ENCODE measurements at places on chromosomes 12 and 14.

DNA sequence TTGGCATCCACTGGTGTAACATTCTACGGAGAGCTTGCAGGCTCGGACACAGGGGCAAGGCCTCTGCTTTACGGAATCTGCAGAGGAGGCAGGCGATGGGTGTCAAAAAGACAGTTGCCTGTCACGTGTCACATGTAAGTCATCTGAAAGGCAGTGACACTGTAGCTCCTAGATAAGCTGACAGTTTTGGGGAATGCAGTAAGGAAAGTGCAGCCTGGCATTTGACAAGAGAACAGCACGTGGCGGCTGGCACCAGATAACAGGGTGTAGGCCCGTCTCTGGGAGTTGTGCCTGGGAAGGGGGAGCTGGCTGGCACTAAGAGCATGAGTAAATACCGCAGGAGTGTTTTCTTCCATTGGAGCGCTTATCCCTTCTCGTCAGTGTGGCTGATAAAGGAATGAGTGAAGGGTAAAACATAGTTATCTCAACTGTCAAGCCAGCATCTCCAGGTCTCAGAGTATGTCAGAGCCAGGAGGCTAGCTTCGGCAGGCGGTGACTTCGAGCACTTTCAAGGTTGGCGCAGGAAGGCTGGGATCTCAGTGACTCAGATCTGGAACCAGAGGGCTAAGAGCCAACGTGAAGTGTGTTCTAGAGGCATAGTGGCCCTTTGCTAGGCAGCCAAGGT, 26.1 kb downstream of the ADCK1 start:
- no peak for DNase-seq

GRCh38 chr12:88036353-88036965, 7.3 kb upstream of the C12orf50 start:
- no peak for DNase-seq

GRCh38 chr12:93059925-93060665, 131.0 kb upstream of the EEA1 start:
- no peak for DNase-seq

- DNase-seq = no peak
Observed at GRCh38 chr14:85549697-85550096, 19.8 kb downstream of the FLRT2 start.

DNA sequence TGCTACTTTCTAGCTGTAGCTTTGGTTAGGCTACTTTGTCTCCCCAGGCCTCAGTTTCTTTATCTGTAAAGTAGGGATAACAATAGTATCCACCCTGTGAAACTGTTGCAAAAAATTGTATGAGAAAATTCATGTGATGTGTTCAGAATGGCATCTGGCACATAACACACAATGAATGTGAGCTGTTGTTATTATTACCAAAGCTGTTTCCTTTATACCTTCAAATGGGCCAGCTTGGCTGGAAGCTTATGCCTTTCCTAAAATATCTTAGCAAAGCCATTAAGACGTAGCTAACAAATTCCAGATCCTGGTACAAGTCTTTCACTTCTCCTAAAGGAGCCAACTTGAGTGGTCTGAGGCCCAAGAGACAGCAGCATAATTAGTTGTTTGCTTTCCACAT, 25.2 kb upstream of the MANSC4 start:
- no peak for DNase-seq

DNA sequence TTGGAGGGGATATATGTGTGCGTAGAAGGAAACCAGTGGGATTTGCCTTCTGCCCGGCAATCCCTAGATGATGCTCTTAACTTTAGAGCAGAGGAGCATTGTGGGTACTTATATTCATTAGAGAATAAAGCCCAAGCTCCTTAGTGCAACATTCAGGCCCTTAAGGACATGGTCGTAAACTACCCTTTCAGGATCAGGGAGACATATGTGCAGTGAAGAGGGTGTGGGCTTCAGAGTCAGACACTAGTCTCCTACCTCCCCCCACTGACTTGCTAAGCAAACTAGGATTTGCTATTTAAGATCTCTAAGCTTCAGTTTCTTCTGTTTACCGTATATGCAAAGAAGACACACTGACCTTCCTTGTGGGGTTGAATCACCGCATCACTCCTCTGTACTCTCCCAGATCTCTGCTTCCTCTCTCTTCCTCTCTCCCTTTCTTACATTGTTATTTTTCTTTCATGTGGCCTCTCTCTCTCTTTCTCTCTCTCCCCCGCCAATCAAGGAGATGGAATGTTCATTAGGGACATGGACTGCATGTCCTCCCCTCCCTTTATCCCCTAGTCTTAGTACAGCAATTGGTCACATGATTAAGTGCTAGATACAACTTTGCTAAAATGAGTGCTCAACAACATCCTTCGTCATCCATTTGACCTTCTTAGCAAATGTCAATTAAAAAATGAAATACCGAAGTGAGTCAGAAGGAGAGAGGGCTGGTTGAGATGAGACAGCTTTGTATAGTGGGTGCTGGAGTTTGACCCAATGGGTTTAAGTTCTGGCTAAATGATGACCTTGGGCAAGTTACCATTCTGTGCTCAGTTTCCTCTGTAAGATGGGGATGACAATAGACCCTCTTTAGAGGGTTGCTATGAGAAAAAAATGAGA, 91.7 kb downstream of the TMX1 start:
- DNase-seq = no peak

DNA sequence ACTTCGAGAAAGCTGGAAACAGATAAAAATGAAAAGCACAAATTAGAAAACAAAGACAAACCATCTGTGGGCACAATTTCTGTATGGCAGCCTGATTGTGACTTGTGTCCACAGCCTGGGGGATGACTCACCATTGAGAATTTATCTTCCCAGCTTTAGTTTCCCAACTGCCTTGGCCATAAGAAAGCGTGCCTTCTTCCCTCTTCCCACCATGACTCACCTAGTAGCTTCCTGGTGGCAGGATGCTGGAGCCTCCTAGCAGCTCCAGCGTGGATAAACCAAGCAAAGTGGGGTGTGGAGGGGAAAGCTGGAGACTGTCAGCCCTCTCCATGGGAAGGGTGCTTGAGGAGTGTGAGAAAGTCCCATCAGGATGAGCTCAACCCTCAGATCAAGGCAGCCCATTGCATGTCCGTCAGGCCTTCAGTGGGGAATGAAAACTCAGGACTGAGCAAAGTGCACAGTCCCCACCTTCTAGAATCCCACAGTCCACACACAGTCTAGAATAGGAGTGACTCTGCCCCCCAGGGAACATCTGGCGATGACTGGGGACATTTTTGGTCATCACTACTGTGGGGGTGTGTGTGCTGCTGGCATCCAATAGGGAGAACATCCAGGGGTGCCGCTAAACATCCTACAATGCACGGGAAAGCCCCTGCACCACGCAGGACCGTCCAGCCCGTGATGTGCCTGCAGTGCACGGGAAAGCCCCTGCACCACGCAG, 22.4 kb upstream of the SERPINA6 start:
- DNase-seq = no peak

GRCh38 chr12:4648104-4648500, 749 bp downstream of the AKAP3 start:
- no peak for DNase-seq

GRCh38 chr14:68395604-68396003, 397.3 kb downstream of the ZFP36L1 start:
- DNase-seq = no peak

- DNase-seq = no peak
Observed at GRCh38 chr12:639566-639965, 23.7 kb downstream of the NINJ2 start.

DNA sequence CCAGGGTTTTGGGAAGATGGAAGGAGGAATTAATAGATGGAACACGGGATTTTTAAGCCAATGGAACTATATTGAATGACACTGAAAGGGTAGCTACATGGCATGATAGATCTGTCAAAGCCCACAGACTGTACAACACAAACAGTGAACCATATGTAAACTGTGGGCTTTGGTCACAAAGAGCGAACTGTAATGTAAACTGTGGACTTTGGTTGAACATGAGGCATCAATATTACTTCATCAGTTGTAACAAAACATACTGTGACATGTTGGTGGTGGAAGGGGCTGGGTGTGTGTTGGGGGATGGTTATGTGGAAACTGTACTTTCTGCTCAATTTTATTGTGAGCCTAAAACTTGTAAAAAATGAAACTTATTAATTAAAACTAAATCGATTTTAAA, 210.6 kb upstream of the HMGA2 start:
- no peak for DNase-seq

DNA sequence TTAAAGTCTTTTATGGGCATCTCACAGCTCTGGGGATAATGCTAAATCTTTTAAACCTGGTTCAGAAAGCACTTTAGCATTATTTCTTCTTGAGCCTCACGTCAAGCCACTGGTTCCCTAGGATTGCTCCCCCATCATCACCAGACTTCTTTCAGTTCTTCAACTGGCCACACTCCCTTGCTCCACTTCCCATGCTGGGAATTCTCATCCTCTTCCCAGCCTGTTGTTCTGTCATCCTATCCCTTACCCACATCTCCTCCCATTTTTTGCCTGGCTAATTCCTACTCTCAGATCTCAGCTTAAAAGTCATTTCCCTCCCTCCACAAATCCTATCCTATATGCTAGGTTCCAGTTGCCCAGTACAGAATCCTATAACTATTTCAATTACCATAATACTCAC, 14.4 kb downstream of the FERMT2 start:
- no peak for DNase-seq

GRCh38 chr12:66074561-66074960, 56.0 kb downstream of the LLPH start:
- DNase-seq = no peak

GRCh38 chr12:132229193-132229760, 85.0 kb downstream of the NOC4L start:
- DNase-seq = no peak

GRCh38 chr12:53195516-53196420, 11.3 kb downstream of the ITGB7 start:
- no peak for DNase-seq

GRCh38 chr14:70731447-70732239, 77.7 kb downstream of the MAP3K9 start:
- DNase-seq = no peak

GRCh38 chr12:93996321-93996720, 152.1 kb upstream of the PLXNC1 start:
- no peak for DNase-seq

GRCh38 chr12:59500335-59500734, 95.5 kb upstream of the SLC16A7 start:
- no peak for DNase-seq

DNA sequence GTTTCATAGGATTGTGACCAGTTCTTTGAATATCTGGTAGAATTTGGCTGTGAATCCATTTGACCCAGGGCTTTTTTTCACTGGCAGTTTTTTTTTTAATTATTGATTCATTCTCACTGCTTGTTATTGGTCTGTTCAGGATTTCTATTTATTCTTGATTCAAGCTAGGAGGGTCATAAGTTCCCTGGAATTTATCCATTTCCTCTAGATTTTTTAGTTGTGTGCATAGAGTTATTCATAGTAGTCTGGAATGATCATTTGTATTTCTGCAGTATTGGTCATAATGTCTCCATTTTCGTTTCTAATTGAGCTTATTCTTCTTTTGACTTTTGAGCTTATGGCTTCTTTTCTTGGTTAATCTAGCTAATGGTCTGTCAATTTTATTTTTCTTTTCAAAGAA, 291.6 kb downstream of the AKAP6 start:
- DNase-seq = no peak

- DNase-seq = no peak
Observed at GRCh38 chr12:100624571-100624970, 51.1 kb downstream of the GAS2L3 start.

- no peak for DNase-seq
Observed at GRCh38 chr12:97404543-97404942, 58.1 kb upstream of the RMST start.

- DNase-seq = no peak
Observed at GRCh38 chr12:15488481-15488880, 166.2 kb downstream of the PTPRO start.

DNA sequence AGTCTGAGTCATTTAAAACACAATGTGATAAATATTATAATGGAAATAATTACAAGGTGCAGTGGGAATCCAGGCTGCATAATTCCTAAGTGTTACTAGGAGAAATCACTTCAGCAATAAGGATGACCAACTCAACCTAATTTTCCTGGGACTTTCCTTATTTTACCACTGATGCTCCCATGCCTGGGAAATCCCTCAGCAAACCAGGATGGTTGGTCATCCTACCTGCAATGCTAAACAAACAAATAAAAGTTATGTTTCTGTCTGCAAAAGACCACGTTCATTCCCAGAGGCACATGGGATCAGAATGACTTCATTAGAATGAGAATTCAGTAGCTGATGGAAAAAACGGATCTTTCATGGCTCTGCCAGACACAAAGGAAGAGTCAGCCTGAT, 130.8 kb upstream of the RAP1B start:
- no peak for DNase-seq

DNA sequence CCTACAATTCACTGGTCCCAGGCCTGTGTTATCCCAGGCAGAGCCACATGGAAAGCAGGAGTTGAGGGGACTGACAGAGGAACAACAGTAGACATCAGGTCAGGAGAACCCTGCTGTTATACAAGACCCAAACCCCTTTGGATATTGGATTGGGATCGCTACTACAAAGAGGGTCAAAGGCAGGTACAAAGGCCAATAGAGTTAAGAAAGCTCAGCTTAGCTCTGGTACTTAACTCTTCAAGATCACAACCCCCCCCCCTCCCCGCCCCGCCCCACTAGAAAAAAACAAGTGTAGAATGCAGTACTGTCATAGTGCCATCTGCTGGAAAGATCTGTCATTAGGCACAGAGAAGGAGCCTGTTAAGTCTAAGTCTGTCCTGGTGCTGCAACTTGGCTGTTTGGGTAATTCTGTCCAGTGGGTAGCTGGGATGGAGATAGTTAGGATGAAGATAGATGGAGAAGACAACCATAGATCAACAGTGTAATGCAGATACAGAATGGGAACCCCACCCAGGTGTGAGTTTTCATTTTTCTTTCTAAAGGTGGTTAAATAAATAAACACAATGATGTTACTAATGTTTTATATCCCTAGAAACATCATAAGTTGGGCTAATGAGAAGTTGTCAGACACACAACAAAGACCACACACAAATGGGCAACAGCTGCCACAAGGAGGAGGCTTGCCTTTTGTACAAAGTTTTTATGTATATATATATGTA, 17.2 kb downstream of the REM2 start:
- DNase-seq = peak; percentile 23

DNA sequence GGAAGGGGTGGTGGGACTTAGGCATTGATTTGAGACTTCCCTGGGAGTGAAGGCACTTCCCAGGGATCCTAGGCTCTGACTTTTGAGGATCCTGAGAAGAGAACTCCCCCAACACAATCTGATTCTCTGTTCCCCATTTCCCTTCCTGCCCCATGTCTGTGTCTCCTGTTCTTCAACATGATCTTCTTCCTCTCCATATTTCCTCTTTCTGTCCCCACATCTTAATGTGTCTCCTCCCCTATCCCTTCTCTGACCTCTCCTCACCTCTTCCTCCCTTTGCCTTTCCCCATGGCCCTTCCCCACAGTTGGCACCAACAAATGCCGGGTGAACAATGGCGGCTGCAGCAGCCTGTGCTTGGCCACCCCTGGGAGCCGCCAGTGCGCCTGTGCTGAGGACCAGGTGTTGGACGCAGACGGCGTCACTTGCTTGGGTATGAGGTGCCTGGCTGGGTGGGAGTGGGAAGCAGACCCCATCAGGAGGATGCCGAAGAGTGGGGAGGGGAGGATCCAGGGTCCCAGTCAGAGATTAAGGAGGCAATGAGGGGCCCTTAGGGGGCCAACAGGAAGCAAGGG, 15.2 kb upstream of the LRP1-AS start:
- DNase-seq = no peak
